ENCODE measurements at places on chromosomes 4 and X. TPM values are rescaled to one million over a fixed set of nuclear protein-coding genes. Genes with fewer than 3 reads are reported as not detected.

DNA sequence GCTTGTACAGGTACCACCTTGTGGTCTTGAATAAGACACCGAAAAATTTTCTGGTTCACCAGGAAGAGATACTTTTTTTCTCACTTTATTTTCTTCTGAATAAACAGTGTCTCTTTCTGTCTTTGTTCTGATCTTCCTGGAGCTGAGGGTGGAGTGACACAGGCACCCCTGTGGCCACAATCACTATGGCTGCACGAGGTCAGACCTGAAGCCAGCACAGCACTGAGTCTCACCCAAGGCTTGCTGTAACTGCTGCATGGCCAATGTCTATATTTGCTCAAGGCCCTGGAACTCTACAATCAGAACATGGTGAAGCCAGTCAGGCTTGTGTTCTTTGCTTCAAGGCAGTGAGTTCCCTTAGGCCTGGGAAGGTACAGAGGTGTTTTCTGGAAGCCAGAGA is 87.2 kb downstream of the GPR174 start:
- no peaks in the 10 kb centered on the region for H3K4me1 ChIP-seq
- DNase-seq, result no peak
- H3K27ac ChIP-seq, result no peak overlapping the region
- H3K36me3 ChIP-seq, result no peaks in the 10 kb centered on the region
- no peaks in the 10 kb centered on the region for H3K27me3 ChIP-seq

GRCh38 chr4:71404049-71404448 is 65.2 kb downstream of the SLC4A4 start:
- no peak overlapping the region for H3K4me3 ChIP-seq
- H3K27ac ChIP-seq, result no peak overlapping the region
- H3K27me3 ChIP-seq, result no peaks in the 10 kb centered on the region
- peaks cover 9% of the 10 kb centered on the region for H3K4me1 ChIP-seq
- no peaks in the 10 kb centered on the region for H3K36me3 ChIP-seq

- no peaks in the 10 kb centered on the region for H3K4me1 ChIP-seq
- no peak overlapping the region for H3K27ac ChIP-seq
- no peaks in the 10 kb centered on the region for H3K27me3 ChIP-seq
- no peak overlapping the region for H3K4me3 ChIP-seq
- DNase-seq, result peak; percentile 38
These were observed 15.3 kb downstream of the CPZ start for GRCh38 chr4:8607603-8608481.

DNA sequence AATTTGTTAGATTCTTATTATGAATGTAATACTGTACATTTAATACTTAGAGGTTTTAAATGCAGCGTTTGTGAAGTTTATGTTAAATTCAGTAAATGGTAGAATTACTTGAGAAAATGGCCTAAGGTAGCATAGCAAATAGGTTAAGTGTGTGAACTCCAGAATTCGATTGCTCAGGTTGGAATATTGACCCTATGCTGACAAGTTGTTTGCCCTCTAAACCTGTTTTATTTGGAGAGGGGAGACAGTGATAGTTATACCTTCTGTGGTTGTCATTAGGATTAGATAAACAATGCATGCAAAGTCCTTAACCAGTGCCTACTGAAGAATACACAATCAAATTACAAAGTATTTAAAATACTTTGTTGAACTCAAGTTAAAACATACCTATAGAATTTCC is 5.4 kb downstream of the ADAD1 start:
- H3K36me3 ChIP-seq, result no peaks in the 10 kb centered on the region
- H3K27me3 ChIP-seq, result no peaks in the 10 kb centered on the region
- DNase-seq, result no peak
- H3K4me1 ChIP-seq, result no peaks in the 10 kb centered on the region

DNA sequence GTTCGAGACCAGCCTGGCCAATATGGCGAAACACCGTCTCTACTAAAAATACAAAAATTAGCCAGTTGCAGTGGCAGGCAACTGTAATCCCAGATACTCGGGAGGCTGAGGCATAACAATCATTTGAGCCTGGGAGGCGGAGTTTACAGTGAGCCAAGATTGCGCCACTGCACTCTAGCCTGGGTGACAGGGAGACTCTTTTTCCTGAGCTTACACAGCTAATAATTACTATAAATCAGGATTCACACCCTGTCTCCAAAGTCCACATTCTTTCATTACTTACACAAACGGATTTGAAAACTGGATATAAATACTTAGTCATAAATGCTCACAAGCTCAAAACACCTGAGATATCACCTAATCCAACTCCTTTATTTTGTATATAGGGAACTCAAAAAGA is 151.6 kb downstream of the LRBA start:
- H3K4me3 ChIP-seq, result no peak overlapping the region
- no peaks in the 10 kb centered on the region for H3K4me1 ChIP-seq
- no peaks in the 10 kb centered on the region for H3K36me3 ChIP-seq
- H3K27ac ChIP-seq, result no peak overlapping the region
- DNase-seq, result no peak
- no peaks in the 10 kb centered on the region for H3K27me3 ChIP-seq

DNA sequence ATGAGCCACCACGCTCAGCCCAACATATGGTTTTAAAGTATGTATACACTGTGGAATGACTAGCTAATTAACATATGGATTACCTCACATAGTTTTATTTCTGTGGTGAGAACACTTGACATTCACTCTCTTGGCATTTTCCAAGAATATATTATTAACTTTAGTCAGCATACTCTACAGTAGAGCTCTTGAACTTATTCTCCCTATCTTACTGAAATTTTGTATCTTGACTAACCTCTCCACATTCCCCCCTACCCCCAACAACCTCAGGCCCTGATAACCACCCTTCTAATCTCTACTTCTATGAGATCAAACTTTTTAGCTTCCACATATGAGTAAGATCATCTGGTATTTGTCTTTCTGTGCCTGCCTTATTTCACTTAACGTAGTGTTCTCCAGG is 38.6 kb upstream of the AGA start:
- no peaks in the 10 kb centered on the region for H3K36me3 ChIP-seq
- peak overlapping the region; percentile 40 for H3K27ac ChIP-seq
- H3K4me1 ChIP-seq, result peaks cover 66% of the 10 kb centered on the region
- no peaks in the 10 kb centered on the region for H3K27me3 ChIP-seq

GRCh38 chr4:8255698-8256441 is 13.7 kb upstream of the HTRA3 start:
- H3K36me3 ChIP-seq, result no peaks in the 10 kb centered on the region
- no peak overlapping the region for H3K4me3 ChIP-seq
- H3K4me1 ChIP-seq, result peaks cover 6% of the 10 kb centered on the region
- no peaks in the 10 kb centered on the region for H3K27me3 ChIP-seq
- DNase-seq, result peak; percentile 87

DNA sequence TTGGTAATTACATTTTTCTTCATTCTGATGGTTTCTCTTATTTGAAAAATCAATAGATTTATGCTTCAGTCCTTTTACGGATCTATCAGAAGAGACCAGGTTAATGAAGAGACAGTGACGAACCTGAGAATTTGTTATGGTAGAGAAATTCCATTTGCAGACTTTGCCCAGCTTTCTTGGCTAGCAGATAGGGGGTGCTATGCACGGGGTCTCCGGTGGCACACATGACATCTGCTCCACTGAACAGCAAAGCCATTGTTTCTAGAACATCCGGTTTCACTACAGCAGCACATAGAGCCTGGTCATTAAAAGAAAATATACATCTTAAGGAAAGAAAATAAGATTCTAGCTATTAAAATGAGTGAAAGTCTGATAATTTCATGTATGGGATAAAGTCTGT is 85.1 kb downstream of the ARAP2 start:
- no peaks in the 10 kb centered on the region for H3K4me1 ChIP-seq
- no peak for DNase-seq
- no peaks in the 10 kb centered on the region for H3K36me3 ChIP-seq

DNA sequence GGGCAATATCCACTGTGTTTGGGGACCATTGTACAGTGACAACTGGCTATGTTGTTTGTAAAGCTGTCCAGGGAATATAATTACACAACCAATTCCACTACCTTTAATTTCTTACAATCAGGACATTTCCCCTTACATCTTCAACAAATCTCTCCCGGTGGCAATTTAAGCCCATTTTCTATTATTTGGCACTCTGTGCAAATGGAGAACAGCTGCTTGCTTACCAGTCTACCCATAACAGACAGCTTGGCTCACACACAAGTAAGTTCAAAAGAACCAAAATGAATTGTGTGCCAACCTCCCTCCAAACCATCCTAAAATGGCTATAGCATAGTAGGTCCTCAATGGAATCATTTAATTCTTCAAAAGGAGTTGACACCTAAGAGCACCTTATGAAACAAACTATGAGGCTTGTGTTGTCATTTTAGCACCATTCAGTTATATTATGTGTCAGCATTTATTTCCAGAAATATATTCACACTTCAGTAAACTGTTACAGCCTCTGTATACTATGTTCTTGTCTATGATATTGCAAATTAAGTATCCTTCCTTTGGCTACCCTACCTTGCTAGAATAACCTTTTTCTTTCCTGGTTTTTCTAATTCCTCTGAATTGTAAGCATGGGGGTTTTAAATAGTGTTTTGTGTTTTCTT is 18.4 kb downstream of the GABRA4 start:
- H3K27me3 ChIP-seq, result no peaks in the 10 kb centered on the region
- DNase-seq, result no peak
- H3K4me1 ChIP-seq, result no peaks in the 10 kb centered on the region
- H3K4me3 ChIP-seq, result no peak overlapping the region
- no peak overlapping the region for H3K27ac ChIP-seq

GRCh38 chr4:79472036-79472435 is 64.0 kb upstream of the GK2 start:
- peaks cover 11% of the 10 kb centered on the region for H3K4me1 ChIP-seq
- no peak for DNase-seq
- H3K36me3 ChIP-seq, result no peaks in the 10 kb centered on the region
- H3K27ac ChIP-seq, result no peak overlapping the region
- H3K4me3 ChIP-seq, result no peak overlapping the region

DNA sequence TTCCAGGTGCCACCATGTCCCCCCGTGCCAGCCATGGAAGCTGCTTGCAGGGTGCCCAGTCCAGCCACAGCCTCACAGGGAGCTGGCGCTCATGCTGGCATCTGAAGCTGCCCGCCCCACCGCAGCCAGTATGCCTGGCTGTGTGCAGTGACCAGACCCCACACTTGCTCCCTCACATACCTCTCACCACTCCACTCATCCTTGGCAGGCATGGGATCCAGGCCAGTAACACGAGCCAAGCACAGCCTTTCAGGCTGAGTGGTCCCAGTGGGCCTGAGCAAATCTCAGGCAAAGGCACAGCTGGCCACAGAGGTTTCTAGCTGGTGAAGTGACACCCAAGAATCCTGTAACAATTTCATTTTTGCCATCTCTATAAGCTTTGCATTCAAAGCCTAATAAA is 48.4 kb upstream of the SEC24B start:
- H3K4me1 ChIP-seq, result no peaks in the 10 kb centered on the region
- H3K4me3 ChIP-seq, result no peak overlapping the region
- no peaks in the 10 kb centered on the region for H3K36me3 ChIP-seq
- no peak for DNase-seq
- no peaks in the 10 kb centered on the region for H3K27me3 ChIP-seq

DNA sequence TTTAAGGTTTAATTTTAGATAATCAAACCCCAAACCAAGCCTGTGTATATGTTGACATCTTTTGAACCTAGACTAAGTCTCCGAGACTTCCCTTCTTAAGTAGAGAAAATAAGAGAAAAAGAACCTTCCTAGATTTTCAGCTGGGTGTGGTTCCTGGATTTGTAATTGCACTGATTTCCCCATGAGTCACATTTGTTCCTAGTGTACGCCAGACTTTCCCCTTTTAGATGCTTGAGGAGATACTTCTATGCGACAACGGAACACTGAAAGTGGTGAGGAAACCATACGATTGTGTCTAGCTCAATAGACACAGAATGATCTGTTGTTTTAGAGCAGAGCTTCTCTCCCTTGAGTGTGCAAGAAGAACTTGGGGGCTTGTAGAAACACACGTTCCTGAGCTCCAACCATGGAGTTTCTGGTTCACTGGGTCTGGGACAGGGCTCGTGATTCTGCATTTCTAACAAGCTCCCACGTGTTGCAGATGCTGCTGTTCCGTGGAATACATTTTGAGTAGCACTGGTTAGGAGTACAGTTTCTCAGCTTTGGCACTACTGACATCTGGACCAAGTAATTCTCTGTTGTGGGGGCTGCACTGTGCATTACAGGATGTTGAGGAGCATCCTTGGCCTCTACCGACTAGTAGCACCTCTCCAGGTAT is 87.1 kb downstream of the AMELX start:
- no peaks in the 10 kb centered on the region for H3K27me3 ChIP-seq
- H3K4me1 ChIP-seq, result peaks cover 10% of the 10 kb centered on the region
- H3K4me3 ChIP-seq, result peak overlapping the region; percentile 24
- H3K27ac ChIP-seq, result peak overlapping the region; percentile 39
- peak; percentile 67 for DNase-seq
- no peaks in the 10 kb centered on the region for H3K36me3 ChIP-seq

DNA sequence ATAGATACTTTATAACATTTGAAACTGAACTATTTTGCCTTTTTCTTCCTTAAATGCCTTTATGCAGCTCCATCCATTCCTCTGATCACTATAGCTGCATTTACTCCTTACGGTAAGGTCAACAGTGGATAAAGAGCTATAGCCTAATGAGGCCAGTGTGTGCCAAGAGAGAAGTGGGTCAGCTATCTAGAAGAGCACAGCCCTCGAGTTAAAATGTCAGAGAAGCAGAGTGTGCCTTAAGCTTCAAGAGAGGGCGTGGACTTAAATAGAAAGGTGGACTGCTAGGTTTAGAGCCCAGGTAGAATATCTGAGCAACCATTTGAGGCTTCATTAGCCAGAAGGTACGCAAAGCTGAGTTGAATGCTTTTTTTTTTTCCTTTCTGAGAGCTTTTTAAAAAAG is 347.4 kb downstream of the BMPR1B start:
- DNase-seq, result no peak
- no peaks in the 10 kb centered on the region for H3K36me3 ChIP-seq
- no peaks in the 10 kb centered on the region for H3K27me3 ChIP-seq
- no peak overlapping the region for H3K27ac ChIP-seq

Gene GAGE12D
- not detected for total RNA-seq

Gene EFNB1
- 12.6 TPM for total RNA-seq

Gene MCF2
- total RNA-seq, result not detected
